ENCODE measurements at places on chromosomes 2 and 18. TPM values are rescaled to one million over a fixed set of nuclear protein-coding genes. Genes with fewer than 3 reads are reported as not detected.
A peak's percentile ranks its signal among the peaks of the same experiment; 100 is the strongest.

DNA sequence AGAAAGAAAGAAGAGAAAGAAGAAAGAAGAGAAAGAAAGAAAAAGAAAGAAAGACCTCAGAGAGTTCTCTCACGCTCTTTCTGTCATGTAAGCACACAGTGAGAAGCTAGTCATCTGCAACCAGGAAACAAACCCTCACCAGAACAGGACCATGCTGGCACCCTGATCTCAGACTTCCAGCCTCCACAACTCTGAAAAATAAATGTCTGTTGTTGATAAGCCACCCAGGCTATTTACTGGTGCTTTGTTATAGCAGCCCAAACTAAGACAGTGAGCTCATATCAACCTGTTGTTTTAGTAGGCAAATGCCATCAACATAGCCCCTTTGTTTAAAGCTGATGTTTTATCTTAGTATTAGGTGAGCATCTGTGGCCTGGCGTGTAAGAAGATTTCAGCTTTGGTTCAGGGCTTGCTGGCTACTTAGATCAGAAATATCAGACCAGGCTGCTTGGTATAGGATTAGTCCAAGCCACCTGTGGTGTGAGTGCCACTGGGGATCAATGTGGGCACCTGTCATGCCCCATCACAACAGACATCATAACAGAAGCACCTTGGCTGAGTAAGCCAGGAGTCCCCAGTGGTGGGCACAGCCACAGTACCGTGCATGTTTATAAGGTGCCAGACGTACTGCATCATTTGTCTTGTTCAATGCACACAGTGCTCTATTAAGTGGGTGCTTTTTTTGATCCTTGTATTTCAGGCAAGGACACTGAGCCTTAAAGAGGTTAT is 94.4 kb downstream of the LBH start:
- no peaks in the 10 kb centered on the region for H3K36me3 ChIP-seq
- no peaks in the 10 kb centered on the region for H3K27me3 ChIP-seq
- peak overlapping the region; percentile 65 for H3K27ac ChIP-seq
- H3K4me1 ChIP-seq: peaks cover 24% of the 10 kb centered on the region
- H3K4me3 ChIP-seq: no peak overlapping the region

DNA sequence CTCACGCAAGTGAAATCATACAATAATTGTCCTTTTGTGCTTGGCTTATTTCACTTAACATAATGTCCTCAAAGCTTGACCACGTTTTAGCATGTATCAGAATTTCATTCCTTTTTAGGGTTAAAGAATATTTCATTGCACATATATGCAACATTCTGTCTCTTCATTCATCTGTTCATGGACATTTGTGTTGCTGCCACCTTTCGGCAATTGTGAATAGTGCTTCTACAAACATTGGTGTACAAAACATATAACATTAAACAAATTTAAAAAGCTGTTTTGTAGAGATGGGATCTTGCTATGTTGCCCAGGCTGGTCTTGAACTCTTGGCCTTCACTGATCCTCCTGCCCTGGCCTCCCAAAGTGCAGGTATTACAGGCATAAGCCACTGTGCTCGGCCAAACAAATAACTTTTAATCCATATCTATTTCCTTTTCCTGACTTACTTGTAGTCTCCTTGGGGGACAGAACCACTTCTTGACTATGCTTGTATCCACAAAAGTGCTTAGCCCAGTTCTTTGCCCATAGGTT is 209.3 kb downstream of the SLC4A3 start:
- no peaks in the 10 kb centered on the region for H3K36me3 ChIP-seq
- no peak for DNase-seq
- H3K4me1 ChIP-seq: no peaks in the 10 kb centered on the region
- no peaks in the 10 kb centered on the region for H3K27me3 ChIP-seq
- H3K27ac ChIP-seq: no peak overlapping the region
- no peak overlapping the region for H3K4me3 ChIP-seq

DNA sequence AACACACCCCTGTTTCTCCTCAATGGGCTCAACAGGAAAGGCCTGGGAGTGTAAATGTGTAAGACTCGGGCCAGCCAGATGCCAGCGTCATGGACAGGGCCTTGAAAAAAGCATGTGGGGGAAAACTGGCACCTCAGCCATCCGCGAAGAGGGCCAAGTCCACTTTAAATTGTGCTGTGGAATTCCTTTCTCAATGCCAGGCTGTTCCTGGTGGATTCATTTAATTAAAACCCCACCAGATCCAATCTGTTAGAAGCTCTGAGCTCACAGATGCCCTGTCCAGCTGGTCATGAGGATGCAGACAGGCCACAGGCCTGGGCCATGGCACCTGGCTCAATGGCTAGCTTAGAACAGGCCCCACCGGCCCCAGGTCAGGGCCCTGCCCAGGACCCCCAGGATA is 24.8 kb downstream of the KCNK3 start:
- no peak for DNase-seq
- H3K27ac ChIP-seq: no peak overlapping the region
- no peaks in the 10 kb centered on the region for H3K4me1 ChIP-seq
- H3K4me3 ChIP-seq: no peak overlapping the region
- H3K36me3 ChIP-seq: no peaks in the 10 kb centered on the region

Gene COLEC11
- total RNA-seq: 0.15 TPM

- no peak overlapping the region for H3K27ac ChIP-seq
- H3K36me3 ChIP-seq: no peaks in the 10 kb centered on the region
- H3K4me1 ChIP-seq: no peaks in the 10 kb centered on the region
- no peaks in the 10 kb centered on the region for H3K27me3 ChIP-seq
- no peak overlapping the region for H3K4me3 ChIP-seq
- no peak for DNase-seq
These were observed 232.9 kb downstream of the CDH7 start for GRCh38 chr18:65983750-65984149.

DNA sequence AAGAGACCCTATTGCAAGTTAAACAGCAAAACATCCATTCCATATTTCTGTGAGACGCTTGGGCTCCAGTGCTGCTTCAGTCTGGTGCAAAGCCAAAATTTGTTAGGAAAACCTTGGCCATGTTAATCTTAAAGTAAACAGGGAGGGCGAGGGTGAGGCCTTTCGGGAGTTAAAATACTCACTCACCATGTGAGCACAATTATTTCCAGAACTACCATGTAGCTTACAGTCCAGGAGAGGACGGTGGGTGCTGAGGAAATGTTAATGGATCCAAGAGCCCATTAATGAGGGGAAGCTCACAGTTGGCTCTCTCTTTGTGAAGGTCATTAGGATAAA is 286.4 kb downstream of the SLC8A1 start:
- H3K36me3 ChIP-seq: no peaks in the 10 kb centered on the region
- no peaks in the 10 kb centered on the region for H3K27me3 ChIP-seq
- no peak overlapping the region for H3K27ac ChIP-seq
- no peaks in the 10 kb centered on the region for H3K4me1 ChIP-seq

DNA sequence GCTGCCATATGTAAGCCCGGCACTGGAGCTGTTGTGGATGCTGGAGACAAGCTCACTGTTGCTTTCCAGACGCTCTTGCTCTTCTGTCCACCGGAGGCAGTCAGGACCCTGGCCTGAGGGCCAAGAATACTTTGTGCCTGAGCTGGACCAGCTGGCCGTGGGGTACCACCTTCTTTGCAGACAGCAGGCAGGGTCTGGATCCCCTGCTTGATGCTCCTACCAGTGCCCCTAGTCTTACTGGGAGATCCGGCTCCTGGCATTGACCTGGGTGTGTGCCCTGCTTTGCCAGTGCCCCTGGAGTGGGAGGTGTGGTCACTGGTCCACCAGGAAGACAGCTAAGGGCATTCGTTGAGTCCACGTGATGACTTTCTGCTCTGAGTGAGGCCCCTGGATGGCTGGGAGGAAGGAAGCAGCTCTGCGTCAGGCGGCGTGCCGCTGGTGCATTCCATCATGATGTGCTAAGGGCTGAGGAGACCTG is 59.3 kb downstream of the LRRFIP1 start:
- H3K27ac ChIP-seq: peak overlapping the region; percentile 63
- no peak for DNase-seq
- H3K36me3 ChIP-seq: no peaks in the 10 kb centered on the region
- no peaks in the 10 kb centered on the region for H3K27me3 ChIP-seq

Data from activated naive CD4-positive, alpha-beta T cell treated with anti-CD3 and anti-CD28 coated beads for 36 hours (primary cell).